ENCODE measurements at places on chromosomes 4 and X.
A peak's percentile ranks its signal among the peaks of the same experiment; 100 is the strongest.

GRCh38 chr4:48242511-48243195, 27.0 kb downstream of the TEC start:
- no peak for DNase-seq

GRCh38 chr4:53196882-53197771, 168.7 kb downstream of the SCFD2 start:
- peak; percentile 46 for DNase-seq

DNA sequence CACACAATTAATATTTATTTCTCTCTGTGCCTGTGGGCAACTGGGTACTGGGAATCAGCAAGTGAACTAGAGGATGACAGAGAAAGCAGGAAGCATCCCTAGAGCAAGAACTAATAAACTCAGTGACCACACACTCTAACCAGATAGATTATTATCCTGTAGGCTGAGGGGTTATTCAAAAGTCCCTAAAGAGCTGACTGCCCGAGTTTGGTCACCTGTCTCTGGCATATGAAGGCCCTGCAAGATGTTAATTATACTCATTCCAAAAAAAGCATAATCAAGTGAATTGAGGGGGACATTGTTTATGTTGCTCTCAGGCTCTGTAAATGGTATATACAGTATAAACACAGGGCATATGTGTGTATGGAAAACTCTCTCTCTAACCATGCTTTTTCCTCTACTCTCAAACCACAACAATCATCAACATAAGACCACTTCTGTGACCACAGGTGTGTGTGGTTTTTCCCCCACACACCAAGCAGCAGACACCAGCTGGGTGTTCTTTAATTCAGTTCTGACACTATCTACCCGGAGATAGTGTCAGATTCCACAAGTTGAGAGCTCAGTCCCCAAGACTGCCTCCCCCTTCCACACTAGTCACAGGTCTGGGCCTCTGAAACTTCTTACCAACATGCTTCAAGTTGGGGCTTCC, 6.2 kb upstream of the HPSE start:
- DNase-seq: no peak

- no peak for DNase-seq
Measured at GRCh38 chrX:125289209-125289608, 30.5 kb upstream of the TEX13C start.

- DNase-seq: no peak
Measured at GRCh38 chr4:12389604-12390003, 960.9 kb upstream of the HS3ST1 start.

- DNase-seq: no peak
Measured at GRCh38 chr4:95466791-95467190, 82.0 kb downstream of the UNC5C start.

- no peak for DNase-seq
Measured at GRCh38 chrX:32524385-32524784, 687.0 kb downstream of the DMD start.

DNA sequence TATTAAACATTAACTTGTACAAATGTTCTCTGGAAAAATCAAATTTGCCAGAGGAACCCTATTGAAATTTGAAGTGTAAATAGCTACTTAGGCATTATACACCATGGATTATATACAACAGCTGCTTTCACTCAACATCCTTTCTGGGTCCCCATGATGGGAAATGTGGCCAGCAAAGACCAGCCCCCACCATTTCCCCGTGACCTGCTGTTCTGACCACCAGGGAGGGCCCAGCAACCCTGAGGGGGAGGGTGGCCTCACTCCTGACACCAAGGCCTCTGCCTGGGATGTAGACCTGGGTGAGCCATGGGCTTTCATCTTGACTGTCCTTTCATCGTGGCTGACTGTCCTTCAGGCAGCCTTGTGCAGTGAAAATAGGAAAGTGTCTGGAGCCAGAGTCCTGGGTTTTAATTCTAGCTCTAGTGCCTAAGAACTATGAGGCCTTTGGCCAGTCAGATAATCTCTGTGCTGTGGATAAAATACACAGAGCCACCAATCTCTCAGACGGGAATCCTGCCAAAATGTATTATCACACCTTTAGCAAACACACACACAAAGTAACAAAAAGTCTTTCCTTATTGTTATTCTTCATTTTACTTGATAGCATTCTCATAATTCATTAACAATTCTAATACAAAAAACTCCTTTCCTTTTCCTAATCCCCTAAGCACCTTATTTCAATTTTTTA, 45.1 kb downstream of the NR3C2 start:
- DNase-seq: no peak

- no peak for DNase-seq
Measured at GRCh38 chrX:39453889-39454621, 643.7 kb downstream of the BCOR start.

- DNase-seq: no peak
Measured at GRCh38 chrX:84064164-84064563, 123.8 kb downstream of the RPS6KA6 start.

DNA sequence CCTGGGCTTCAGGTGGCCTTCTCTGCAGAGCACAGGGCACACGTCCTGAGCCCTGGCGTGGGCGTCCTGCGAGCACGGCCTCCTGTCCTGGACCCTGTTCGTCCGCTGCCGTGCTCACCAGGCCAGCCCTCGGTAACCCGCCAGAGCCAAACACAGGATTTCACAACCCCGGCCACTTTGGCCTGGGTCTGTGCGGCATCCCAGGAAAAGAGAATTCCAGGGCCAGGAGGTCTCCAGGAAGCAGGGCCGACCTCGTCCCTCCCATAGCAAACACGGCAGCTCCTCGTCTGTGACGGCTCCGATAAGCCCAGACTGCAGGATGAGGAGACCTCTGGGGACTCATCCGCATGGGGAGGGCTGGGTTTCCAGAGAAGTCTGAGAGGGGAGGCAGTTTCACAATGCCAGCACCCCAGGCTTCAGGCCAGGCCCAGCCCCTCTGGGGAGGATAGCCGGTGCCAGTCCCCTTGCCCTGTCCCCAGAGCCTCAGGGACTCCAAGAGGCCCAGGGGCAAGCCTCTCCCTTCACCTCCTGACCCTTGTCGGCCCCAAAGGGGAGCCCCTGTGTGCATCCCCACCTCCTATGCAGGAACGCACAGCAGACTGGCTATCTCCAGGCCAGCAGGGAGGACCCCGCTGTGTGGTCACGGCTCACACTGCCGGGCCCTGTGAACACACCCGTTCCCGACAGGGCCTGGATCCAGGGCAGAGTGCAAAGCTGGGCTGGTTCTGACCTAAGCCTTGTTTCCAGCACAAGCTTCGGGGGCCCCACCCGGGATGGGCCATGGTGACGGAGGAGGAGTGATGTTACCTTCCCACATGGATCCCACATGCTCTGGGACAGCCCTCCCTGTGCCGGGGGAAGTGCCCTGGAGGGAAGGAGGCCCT, 22.3 kb upstream of the HTRA3 start:
- no peak for DNase-seq

GRCh38 chr4:1830642-1831228, 25.2 kb downstream of the LETM1 start:
- no peak for DNase-seq

- DNase-seq: no peak
Measured at GRCh38 chr4:101914761-101915160, 124.2 kb downstream of the BANK1 start.

DNA sequence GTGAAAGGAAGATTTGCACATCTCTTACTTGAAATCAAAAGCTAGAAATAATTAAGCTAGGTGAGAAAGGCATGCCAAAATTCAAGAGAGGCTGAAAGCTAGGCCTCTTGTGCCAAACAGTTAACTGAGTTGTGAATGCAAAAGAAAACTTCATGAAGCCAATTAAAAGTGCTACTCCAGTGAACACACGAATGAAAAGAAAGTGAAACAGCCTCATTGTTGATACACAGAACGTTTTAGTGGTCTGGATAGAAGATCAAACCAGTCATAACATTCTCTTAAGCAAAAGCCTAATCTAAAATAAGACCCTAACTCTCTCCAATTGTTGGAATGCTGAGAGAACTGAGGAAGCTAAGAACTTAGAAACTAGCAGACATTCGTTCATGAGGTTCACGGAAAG, 122.3 kb downstream of the UNC5C start:
- no peak for DNase-seq

- no peak for DNase-seq
Measured at GRCh38 chr4:5865896-5866599, 26.8 kb downstream of the CRMP1 start.

- DNase-seq: no peak
Measured at GRCh38 chr4:37243722-37244582, 591 bp upstream of the NWD2 start.

- no peak for DNase-seq
Measured at GRCh38 chr4:73170518-73171198, 87.9 kb downstream of the ANKRD17 start.
